ENCODE measurements at places on chromosomes 1 and 21.

DNA sequence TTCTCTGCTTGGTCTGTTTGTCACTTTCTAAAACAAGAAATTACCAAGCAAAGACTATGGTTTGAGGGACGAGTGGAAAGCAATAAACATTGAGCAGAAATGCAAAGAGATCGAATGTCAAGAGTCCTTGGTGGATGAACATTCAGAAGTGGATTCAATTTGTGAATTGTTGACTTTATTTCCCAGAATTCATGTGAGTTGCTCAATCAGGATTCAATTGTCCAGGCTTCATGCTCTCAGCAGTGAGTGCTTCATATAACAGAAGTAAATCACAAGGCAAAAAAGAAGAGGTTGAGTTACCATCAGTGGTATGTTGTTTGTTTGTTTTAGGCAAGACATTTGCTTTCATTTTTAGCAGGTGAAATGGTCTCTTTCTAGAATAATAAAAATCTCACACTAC is 31.9 kb downstream of the NGF start:
- no peak for ATAC-seq

GRCh38 chr1:211928290-211928801 is 97.8 kb upstream of the LPGAT1 start:
- no peak for ATAC-seq

DNA sequence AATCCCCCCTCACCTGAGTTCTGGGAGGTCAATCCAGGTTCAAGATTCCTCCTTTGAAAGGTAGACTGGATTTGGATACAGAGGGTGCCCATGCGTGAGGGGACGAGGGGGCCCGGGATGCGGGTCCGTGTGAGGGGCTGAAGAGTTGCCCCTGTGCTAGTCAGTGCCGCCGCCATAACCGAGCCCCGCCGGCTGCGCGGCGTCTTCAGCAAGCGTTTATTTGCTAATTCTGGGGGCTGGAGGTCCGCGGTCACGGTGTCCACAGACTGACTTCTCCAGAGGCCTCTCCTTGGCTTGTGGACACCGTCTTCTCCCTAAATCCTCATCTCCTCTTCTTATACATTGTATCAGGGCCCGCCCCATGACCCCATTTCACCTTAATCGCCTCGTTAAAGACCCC is 20.9 kb upstream of the SAMD11 start:
- no peak for ATAC-seq

- ATAC-seq = no peak
Observed at GRCh38 chr1:235136111-235136510, 7.5 kb upstream of the TOMM20 start.

- ATAC-seq = no peak
Observed at GRCh38 chr1:172726740-172727139, 67.8 kb downstream of the FASLG start.

Measured in activated CD4-positive, CD25-positive, alpha-beta regulatory T cell treated with anti-CD3 and anti-CD28 coated beads, Interleukin-2, amount 50 U/mL, for 24 hours (primary cell).